HS-27A (cell line): ENCODE measurements at places on chromosomes 5 and 9.
A peak's percentile ranks its signal among the peaks of the same experiment; 100 is the strongest.

DNA sequence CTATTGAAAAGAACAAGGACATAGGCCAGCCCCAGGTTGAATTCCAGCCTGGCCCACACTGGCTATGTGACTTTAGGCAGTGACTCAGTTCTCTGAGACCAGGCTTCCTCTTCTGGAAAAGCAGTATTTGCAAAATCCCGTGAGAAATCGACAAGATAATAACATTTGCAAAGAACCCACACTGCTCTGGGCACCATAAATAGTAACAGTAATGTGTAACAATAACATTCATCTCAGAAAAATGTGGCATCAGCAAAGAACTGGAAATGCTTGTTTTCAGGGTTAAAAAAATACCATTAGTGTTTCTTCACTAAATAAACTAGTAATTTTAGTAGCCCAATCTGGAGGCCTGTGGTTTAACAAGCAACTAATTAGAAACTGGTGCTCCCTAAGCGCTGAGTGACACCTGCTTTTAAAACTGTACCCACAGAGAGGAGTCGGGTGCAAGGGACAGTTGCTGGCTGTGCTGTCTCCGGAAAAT, 148.4 kb downstream of the TTLL11 start:
- peak; percentile 50 for DNase-seq

DNA sequence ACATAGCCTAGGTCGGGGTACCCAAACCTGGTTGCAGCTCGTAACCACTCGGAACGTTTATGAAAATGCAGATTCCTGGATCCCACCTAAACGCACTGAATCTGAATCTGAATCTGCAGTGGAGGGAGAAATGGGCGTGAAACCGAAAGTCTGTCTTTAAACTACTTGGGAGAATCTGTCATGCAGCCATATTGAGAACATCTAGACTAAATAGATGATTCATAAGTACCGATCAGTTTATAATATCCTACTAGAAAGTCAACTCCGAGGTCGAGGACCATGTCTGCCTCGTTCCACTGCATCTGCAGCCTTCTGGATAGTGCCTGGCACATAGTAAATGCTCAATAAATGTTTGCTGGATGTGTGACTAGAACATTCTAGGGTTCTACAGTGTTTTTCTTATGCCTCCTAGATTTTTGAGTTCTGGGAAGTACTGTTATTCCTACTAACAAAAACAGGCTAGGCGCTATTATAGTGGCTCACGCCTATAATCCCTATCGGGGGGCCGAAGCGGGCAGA, 632 bp downstream of the COQ4 start:
- DNase-seq, result no peak

DNA sequence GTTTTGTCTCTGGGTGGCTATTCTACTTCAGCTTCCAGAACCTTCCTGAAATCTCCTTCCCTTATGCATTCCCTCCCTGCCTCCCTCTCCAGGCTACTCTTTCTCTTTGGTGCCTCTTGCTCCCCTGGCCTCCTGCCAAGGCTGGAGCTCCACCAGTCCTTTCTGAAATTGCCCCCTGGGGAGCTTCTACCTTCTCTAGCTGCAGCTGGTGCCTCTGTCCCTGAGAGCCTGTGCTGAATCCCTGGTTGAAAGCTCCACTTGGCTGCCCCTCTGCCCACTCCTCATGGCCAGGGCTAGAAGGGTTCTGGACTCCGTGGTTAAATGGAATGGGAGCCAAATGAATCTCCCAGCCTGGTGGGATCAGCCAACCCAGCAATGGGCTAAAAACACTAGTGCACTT, 80.1 kb downstream of the COL15A1 start:
- DNase-seq, result no peak

GRCh38 chr9:114383521-114384231, 4.1 kb downstream of the AKNA start:
- no peak for DNase-seq

DNA sequence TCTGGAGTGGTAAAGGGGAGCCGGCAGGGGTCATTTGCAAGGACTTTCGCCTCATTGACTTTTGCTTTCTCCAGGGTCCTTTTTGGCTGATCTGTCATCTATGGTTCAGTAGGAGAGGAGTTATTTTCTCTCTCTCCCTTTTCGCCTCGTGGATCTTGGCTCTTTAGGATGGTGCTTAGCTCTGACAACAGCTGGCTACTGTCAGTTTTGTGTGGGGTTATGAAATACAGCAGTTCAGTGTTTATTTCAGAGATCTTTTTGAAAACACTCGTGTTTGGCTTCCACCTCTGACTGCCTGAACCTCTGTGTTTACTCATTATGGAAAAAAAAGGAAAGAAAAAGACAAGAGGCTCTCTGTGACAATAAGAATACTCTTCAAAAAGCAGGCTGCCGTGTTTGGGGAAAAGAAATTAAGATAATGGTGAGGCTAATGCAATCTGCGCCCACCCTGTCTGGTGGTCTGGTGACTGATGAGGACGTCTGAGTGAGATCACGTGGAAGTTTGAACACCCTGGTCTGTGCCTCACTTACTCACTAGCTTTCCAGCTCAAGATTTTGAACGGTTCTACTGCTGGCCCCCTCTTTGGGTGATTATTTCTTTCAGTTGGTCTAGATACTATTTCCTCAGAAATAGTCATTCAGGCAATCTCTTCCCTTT, 567.7 kb downstream of the CAAP1 start:
- no peak for DNase-seq

- DNase-seq, result no peak
Measured at GRCh38 chr5:8288897-8289516, 420.1 kb downstream of the MTRR start.

- DNase-seq, result no peak
Measured at GRCh38 chr9:72129271-72130156, 19.7 kb upstream of the GDA start.

DNA sequence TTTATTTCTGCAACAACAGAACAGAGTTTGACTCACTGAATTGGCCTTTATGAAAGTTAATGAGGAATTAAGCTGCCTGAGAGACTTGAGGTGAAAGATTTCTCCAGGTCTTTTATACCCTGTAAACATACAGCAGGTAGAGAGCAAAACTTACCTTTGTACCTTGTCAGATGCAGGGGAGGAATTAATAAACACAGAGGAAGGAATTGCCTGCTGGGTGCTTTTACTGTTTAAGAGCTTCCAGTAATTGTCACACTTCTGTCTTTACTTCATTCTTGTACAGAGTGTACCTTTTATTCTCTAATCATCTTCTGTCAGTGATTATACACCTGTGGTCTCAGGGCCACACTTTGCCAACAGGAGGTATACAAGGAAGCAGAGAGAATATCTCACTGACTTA, 94.0 kb upstream of the GRIN3A start:
- DNase-seq, result no peak

DNA sequence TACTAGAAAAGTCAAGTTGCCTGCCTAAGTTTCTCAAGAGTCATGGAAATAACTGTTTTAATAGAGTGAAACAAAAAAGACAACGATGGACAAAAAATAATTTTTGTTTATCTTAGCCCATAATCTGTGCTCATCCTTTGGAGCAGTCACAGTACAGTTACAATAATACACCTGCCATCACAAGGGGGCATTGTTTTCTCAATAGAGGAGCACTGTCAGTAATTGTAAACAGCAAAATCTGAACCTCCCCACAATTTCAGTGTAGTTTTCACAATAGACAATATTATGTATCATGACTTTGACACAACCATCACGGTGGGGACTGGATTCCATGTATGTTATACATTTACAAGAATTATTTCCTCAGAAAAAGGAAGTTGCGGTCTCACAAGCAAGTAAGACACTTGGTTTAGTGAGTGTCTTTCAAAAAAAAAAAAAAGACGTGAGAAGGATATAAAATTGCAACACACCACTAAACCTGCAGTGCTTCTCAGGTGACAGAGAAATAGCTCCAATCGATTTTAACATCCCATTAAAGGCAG, 586.3 kb downstream of the PTPRD start:
- no peak for DNase-seq

DNA sequence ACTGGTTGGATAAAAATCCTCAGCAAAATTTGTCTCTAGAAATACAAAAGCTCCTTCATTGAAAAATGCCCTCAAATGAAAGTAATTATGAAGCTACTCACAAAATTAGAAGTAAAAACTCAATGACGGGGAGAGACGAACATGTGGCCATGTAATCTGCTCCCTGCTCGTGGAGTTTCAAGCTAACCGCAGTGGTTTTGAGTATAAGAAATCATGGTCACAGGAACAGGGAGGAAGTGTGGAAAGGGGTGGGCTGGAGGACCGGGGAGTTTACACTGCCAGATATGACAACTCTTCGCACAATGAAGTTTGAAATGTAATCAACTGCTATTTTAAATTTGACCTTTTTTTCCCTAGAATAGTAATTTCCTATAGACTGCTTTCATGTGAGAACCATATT, 765.4 kb upstream of the DMAC1 start:
- DNase-seq, result no peak

DNA sequence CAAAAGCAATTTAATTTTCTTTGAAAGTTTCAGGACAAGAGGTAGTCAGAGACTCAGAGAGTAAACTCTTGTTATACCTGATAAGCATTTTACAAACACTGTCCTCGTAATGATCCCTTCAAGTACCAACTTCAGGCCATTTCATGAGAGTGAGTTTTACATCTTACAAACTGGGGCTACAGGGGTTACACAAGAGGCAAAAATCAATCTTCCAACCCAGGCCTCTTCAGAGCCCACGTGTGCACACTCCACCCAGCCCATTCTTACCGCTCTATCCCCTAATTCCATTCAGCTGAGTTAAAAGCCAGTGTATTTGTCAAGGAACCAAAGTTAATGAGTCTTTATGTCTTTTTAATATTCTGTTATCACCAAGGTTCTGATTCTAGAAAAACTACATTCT, 46.5 kb downstream of the PSMB7 start:
- DNase-seq, result no peak

DNA sequence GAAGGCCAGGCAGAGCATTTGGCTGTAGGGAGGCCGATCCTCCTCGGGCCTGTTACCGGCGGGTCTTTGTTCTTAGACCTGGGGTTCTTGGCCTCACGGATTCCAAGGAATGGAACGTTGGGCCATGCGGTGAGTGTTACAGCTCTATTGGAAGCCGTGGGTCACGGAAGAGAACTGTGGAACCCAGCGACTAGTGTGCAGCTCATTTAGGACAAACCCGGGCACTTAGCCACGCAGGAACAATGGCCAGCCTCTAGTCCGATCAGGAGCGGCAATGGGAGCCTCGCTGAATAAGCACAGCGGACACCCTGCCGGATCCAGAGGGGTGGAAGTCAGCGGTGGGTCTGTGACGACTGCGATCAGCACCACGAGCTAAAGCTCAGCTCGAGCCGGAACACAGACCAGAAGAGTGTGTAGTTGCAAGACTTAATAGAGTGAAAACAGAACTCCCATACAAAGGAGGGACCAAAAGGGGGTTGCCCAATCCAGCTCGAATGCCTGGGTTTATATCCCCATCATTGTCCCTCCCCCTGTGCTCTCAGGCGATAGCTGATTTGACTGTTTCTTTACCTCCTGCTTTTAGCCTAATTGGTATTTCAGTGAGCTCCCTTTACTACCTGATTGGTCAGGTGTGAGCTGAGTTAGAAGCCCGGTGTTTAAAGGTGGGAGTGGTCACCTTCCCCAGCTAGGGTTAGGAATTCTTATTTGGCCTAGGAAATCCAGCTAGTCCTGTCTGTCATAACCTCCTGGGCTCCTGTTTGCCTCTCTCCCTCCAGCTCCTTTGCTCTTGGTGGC, 53.7 kb upstream of the RPL26L1 start:
- DNase-seq, result no peak
